AG08395 (cell line): ENCODE measurements at places on chromosomes 7 and 10.

DNA sequence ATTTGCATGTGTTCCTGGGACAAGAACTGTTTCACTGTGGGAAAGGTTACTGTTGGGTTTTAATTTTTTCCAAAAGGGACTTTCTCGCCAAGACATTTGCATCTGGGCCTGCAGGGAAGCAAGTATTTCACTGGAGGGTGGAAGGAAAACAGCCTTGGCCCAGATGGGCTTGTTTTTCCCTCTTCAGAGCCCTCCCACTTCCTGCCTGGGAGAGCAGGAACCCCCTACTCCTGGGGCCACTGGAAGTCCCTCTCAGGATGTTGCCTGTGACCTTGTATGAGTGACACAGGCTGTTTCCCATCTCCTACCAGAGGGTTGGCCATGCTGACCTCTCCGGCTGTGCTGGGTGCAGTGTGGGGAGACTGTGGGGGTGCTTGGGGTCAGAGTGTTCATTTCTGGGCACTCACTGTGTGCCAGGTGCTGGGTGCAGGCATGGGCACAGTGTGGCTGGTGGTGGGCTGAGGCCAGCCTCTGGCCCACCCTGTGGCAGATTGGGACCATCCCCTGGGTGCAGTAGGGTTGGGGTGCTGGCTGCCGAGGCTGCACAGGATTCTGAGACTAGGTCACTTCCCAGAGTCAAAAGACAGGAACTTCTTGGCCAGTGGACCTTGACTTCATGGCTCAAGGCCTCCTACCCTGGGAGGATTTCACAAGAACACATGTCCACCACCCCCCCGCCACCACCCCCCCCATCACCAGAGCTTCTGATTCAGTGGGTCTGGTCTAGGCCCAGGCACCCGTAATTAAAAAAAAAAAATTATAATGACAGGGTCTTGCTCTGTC is 10.2 kb downstream of the TSPAN15 start:
- no peak for DNase-seq

- no peak for DNase-seq
Observed at GRCh38 chr7:158374586-158374985, 213.0 kb downstream of the PTPRN2 start.

GRCh38 chr7:103640031-103640779 is 194.2 kb upstream of the SLC26A5 start:
- DNase-seq = peak; percentile 26

GRCh38 chr7:98584830-98585229 is 32.3 kb upstream of the NPTX2 start:
- DNase-seq = no peak

DNA sequence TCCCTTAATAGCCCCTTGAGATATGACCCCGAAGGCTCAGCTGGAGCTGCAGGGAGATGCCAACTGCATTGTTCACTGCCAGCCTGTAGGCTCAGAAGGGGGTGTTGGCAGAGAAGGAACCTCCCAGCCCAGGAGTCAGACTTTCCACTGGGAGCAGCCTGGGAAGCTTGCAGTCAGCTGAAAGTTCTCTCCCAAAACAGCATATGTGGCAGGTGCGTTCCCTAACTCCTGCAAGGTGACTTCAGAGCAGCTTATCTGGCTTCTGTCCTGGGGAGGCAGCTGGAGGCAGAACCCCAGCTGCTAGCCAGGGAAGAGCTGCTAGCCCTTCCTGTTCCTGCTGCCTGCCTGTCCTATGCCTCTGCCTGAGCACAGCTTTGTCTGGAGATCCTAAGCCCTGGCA is 8.1 kb downstream of the SFTPA2 start:
- DNase-seq = no peak

DNA sequence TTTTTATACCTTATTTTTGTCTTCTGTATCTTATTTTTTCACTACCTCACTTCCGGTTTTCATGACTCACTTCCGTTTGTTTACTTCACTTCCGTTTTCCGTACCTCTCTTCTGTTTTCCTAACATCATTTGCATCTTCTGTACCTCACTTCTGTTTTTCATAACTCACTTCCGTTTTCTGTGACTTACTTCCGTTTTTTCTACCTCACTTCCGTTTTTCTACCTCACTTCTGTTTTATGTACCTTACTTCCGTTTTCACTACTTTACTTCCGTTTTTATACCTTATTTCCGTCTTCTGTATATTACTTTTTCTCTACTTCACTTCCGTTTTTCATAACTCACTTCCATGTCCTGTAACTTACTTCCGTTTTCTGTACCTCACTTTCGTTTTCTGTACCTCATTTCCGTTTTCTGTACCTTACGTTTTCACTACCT is 492.5 kb upstream of the AKR1E2 start:
- no peak for DNase-seq

DNA sequence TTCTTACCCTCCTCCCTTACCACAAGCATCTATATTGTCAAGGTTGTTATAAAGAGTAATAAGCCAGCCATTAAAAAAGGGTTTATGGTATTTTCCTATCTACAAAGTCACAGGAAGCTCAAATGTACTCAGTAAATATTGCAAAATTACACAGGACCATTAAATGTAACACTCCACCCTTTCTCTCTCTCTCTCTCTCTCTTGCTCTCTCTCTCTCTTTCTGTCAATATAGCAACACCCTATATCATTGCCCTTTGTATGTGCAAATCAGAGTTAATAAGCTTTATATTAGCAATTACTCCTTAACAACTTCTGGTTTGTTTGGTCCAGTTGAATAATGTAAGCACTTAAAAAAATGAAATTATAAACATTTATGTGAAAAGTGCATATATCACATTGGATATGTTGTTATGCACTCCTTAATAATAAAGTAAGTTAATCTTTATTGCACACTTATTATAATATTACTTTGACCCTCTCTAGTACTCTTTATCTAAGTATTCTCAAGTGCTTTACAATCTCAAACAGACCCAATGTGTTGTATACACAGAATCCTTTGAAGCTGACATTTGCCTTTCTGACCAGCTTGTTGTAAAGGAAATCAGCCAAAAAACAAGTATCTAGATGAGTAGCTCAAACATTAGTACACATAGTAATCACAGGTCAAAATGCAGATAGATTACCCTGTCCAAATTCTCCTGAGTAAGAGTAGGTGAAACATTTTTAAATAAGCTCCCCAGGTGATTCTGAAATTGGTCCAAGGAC is 93.2 kb downstream of the CFTR start:
- DNase-seq = no peak

DNA sequence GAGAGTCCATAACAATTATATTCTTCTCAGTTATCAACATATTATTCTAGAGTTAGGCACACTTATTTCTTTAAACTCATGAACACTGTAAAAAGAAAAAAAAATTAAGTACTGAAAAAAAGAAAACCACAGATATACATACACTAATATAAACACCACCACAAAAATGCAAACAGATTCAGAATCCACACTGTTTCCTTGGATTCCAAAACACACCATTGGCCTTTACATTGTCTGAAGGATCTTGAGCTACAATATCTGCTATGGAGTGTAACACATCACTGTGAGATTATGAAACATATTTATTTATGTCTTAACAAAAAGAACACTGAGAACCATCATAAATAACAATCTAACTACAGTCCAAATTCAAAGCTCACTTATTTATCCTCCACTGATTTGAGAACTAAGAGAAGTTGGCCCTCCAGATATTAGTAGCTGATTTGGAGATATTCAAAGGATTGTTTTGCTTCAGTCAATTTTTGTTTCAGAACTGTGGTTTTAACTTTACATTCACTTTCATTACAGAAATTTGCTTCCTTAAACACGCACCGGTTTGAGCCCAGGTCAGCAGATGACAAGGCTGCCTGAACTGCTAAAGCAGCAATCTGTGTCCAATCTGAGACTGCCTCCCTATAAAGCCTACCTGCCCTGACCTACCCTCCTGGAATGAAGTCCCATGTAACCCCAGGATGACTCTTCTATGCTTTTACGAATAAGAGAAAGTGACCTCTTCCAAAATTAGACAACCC is 47.0 kb upstream of the CDK1 start:
- no peak for DNase-seq

DNA sequence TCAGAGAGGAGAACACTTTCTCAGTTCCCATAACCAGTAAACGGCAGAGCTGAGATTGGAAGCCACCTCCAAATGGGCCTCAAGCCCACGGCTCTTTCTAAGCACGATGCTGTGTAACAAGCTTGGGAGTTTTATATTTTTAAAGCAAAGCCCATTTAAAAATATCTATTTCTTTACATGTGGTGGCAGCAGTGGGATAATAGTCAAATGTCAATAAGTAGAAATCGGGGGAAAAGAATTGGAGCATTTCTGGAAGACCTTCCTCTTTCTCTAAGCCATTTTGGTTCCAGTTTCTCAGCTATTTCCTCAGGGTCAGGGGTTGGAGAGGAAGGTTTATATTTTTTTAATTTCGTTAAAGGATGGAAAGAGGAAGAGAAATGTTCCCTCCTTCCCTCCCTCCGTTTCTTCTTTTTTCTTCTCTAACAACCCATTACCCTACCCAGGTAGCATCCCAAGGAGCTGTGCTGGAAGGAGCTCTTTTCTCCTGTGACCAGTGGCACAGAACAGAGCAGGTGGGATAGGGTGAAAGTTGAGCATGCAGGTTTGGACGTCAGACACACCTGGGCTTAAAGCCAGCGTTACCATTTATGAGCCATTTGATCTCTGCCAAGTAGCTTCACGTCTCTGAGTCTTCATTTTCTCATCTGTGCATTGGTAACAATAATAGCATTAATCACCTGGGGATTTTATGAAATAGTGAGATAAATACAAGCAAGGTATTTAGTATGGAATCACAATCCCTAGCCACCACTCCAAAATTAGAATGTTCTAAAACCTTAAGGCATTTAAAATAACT is 515.7 kb downstream of the RPS24 start:
- DNase-seq = no peak

GRCh38 chr10:79431428-79431827 is 14.0 kb downstream of the ZCCHC24 start:
- no peak for DNase-seq

- no peak for DNase-seq
Observed at GRCh38 chr10:16566202-16566805, 44.6 kb upstream of the C1QL3 start.

- no peak for DNase-seq
Observed at GRCh38 chr10:67853512-67853911, 15.5 kb upstream of the DNAJC12 start.

- no peak for DNase-seq
Observed at GRCh38 chr7:75938921-75939320, 24.0 kb downstream of the POR start.

GRCh38 chr10:43665054-43665453 is 16.4 kb upstream of the ZNF32 start:
- no peak for DNase-seq
